ENCODE measurements at places on chromosomes 7 and 10.

- no peak for DNase-seq
These were observed 39.3 kb downstream of the LRRC18 start for GRCh38 chr10:48900371-48900801.

DNA sequence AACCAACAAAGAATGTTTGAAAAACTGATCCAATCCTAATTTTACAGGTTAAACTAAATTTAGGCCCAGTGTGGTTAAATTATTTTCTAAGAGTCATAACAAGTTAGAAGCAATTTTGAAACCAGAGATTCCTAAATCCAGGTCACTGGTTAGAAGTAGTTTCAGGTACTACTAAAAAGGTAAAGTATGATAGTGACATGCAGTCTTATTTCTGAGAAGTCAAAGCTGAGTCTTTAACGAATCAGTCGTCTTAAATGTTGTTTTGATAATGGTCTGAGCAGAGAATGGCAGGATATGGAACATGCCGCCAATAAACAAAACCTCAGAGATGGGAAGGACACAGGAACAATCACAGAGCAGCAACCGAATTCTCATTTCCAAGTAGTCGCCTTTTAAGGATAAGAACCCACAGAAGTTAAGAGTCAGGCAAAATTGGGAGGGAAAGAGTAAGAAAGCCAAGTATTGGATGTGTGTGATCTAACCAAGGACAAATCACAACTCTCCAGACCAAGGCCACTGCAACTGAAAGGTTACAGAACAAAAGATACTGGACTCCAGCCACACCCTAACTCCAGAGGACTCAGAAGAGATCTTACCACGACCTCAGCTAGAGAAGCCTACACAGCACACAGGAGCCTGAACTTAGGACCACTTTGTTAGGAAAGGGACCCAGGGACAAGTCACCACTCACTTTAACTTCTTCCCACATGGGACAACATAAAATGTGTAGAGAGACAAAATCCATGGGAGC lies 19.7 kb downstream of the TMEM243 start:
- DNase-seq = no peak

DNA sequence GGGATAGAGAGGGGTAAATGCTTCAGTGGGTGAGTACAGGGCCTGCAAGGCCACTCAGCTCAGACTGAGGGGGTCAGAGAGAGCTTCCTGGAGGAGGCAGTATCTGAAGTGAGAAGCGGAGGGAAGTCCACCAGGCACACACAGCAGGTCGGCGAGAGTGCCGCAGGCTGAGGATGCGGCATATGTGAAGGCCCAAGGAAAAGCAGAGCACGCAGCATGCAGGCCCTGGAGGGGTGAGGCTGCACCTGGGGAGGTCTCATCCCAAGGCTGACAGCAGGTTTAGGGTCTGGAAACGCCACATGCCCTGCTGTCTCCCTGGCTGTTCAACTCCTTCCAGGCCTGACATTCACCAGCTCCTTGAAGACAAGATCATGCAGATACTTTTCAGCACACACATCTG lies 40.4 kb upstream of the PSAP start:
- no peak for DNase-seq

DNA sequence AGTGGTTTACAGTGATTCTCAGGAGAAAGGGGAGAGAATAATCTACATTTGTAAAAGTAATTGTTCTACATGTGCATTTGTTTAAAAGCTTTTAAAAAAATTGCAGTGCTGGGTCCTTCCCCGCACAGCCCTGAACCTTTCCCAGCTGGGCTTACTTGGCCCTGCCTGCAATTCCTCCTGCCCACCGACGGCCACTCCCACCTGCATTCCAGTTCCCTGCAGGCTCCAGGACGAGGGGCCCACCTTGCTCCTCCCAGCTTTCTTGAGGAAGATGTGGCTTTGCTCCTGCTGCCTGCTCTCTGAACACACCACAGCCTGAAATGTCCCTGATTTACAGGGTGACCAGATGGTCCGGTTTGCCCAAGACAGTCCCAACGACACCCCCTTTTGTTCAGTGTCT lies 222.7 kb downstream of the PRPF18 start:
- no peak for DNase-seq

- DNase-seq = no peak
These were observed 594.8 kb upstream of the SEMA3D start for GRCh38 chr7:85781606-85782005.

- no peak for DNase-seq
These were observed 35.2 kb downstream of the CAMK2B start for GRCh38 chr7:44290252-44290620.

DNA sequence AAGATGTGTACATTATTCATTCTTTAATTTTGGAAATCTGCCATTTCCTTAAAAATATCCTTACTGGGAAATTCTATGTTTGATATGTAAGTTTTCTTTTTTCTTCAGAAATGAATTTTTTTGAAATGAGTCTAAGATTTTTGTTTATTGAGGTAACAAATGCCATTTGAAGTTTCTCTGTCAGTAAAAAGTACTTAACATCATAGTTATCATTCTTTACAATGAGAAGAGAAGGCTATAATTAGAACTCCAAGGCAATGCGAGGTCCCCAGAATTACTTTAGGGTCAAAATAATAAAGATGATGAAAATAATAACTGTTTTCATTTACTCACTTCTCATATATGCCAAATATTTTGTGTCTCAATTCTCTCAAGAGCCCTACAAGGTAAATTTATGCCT lies 37.0 kb upstream of the RHOBTB1 start:
- DNase-seq = no peak

DNA sequence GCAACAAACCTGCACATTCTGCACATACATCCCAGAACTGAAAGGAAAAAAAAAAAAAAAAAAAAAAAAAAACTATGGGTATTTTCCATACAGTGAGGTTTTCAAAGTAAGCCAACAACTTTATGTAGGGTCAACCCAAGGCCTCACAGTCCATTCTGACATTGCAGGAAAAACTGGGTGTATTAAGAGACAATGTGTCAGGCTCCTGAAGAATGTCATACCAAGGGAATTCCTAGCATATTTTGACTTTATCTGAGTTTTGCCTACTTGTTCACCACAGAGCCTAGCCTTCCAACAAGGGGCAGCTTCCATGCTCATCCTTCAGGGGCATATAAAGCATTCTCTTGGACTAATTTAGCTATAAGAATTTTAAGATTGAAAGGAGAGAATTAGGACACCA lies 368.9 kb downstream of the PLXDC2 start:
- no peak for DNase-seq

DNA sequence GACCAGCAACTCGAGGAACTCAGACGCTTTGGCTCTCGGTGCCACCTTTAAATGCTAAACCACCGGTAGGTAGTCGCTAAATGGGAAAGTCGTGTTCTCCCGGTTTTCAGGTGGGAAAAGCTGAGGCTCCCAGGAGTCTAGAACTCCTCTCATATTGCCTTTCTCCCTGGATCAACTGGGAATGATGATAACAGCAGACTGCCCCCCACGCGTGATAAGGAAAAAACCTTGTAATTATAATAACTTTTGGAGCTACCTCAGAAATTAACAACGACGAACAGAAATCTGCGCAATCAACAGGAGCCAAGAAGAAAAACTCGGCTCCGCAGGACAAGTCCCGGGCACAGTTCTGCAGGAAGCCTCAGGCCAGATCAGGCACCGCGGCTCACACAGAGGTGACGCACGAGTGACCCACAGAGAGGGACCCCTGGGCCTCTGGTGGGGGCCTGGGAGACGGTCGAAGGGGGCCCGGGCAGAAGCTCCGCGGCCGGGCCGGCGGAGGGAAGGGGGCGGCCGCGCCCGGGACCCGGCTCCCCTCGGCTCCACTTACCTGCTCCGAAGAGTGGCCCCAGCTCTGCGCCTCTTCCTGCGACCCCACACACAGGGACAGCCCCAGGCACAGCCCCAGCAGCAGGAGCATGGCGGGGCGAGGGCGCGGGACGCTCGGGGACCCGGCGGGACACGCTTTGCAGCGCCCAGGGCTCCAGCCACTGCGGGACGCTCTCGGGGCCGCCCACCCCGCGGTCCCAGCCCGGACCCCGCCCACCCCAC lies at the start of gene ITIH5:
Gene ITIH5 (minus strand): TSS at position 714 of the 771 bp plus-strand sequence. CDS start 74 bp downstream, at position 640.
- DNase-seq = no peak

DNA sequence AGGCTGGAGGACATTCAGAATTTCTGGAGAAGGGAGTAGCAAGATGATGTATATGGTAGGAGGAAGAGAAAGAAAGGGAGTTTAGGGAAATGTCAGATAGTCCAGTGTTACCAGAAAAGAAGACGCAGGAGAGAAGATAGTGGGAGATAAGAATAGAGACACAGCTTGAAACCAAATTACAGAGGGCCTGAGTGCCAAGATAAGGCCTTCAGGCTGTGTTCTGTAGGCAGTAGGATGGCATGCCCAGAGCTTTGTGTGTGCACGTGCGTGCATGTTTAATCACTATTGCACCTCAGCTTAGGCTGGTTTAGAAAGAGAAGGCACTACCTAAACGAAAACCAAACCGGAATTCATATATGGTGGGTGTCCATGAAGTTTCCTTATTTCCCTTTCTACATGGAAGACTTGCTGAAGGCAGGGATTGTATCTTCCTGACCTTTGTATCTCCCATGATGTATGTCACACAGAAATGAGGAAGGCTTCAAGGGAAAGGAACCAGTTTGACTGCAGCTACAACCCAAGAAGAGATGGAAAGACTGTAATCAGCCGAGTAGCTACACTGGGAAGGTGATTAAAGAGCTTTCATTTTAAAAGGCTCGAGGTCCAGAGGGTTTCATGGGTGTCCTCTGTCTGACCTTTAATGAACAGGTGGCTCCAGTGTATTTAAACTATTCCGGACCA lies 35.8 kb upstream of the BHLHA15 start:
- DNase-seq = no peak

DNA sequence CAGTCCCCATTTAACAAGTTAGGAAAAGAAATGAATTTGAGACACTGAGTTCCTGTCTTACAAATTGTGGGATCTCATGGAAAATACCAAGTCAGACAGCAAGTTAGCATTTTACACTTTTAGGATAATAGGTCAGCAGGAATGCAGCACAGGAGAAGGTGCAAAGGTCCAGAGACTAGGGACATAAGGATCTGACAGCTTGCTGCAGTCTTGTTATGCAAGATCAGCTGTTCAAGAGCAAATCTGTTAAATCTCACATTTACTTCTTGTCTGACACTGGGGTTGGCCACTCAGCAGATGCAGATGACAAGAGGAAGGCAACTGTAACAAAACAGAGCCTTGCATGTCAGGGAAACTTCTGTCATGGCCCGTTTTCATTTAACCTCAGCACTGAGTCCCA lies 239.6 kb downstream of the PHF14 start:
- DNase-seq = no peak

GRCh38 chr10:106930751-106931150 lies 233.8 kb downstream of the SORCS1 start:
- no peak for DNase-seq

GRCh38 chr7:139875821-139876241 lies 46.8 kb downstream of the TBXAS1 start:
- DNase-seq = no peak

DNA sequence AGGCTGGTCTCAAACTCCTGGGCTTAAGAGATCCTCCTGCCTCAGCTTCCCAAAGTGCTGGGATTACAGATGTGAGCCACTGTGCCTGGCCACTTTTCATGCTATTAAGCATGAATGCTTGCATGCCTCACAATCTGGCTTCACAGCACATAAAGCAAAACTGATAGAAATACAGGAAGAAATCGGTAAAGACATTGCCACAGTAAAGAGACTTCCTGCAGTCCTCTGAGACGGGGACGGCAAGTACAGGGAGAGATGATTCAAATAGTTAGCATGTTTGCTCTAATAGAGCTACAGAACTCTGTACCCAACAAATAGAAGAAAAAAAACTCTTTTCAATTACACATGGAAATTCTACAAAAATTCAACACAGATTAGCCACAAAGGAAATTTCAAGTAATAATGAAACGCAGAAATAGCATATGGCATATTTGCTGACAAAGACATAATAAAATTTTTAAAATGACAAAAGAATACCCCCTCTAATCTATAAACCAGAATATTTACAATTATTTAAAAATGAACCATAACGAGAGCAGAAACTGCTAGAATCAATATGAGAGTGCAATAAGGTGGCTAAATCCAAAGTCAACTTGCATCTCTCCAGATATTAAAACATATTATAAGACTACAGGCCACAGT lies 32.3 kb downstream of the CARD11 start:
- DNase-seq = no peak

GRCh38 chr10:66189271-66189670 lies 736.6 kb upstream of the LRRTM3 start:
- DNase-seq = no peak

- DNase-seq = no peak
These were observed 67.1 kb downstream of the ABCC2 start for GRCh38 chr10:99849536-99849935.

DNA sequence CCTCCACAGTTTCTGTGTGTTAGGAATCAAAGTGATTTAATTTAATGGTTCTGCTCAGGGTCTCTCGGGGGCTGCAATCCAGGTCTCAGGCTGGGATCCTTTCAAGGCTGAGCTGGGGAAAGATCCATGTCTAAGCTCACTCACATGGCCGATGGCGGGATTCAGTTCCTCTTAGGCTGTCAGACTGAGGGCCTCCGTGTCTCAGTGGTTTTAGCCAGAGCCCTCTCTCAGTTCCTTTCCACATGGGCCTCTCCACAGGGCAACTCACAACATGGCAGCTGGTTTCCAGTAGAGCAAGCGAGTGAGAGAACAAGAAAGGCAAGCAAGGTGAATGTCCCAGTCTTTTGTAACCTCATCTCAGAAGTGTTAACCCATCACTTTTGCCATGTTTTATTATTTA lies 26.9 kb downstream of the CAV1 start:
- no peak for DNase-seq

GRCh38 chr10:132904814-132905649 lies 37.3 kb downstream of the CFAP46 start:
- no peak for DNase-seq

- no peak for DNase-seq
These were observed 95.0 kb downstream of the WDFY4 start for GRCh38 chr10:48779546-48780152.

DNA sequence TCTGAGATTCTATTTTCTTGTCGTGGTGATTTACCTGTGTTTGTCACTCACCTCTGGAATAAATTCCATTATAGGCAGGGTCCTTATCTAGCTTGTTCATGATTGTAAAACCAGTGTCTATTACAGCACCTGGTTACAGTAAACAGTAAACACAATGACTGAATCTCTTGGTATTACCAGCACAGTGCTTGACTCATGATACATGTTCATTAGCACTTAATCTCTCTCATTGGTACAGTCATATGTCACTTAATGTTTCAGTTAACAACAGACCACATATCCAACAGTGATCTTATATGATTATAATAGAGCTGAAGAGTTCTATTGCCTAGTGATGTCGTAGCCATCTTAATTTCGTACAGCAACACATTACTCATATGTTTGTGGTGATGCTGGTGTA lies 1.6 kb upstream of the TASOR2 start:
- DNase-seq = no peak

All from astrocyte of the cerebellum (primary cell).